ENCODE measurements at places on chromosomes 5 and 9.

DNA sequence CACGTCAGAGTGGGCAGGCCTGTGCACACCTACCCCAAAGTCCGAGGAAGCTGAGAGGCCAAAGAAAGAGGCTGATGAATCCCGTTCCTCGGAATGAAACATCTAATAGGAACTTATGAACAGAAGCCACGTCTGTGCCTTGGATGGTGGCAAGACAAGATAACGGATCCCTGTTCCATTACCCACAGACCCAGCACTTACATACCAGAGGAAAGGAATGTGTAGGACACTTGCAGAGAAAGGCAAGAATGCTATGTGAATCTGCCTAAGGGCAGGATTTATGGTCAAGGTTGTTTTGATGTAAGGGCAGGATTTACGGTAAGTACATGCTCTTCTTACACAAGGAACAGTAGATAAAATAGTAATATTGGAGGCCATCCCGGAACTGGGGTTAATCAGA lies 93.2 kb downstream of the WDR41 start:
- DNase-seq: no peak

GRCh38 chr9:82337351-82337750 lies 348.8 kb downstream of the SPATA31D1 start:
- no peak for DNase-seq

DNA sequence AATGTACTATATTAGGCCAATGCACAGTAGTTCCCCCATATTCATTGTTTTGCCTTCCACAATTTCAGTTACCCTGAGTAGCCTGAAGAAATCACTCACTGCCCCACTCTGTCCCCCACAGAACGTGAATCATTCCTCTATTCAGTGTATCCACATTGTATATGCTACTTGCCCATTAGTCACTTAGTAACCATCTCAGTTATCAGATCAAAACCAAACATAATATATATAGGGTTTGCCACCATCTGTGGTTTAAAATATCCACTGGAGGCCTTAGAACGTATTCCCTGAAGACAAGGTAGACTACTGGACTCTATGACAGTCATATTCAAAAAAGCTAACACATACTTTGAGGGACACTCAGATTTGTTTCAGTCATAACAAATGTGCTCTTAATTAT lies 465.7 kb upstream of the RGMB start:
- DNase-seq: no peak

DNA sequence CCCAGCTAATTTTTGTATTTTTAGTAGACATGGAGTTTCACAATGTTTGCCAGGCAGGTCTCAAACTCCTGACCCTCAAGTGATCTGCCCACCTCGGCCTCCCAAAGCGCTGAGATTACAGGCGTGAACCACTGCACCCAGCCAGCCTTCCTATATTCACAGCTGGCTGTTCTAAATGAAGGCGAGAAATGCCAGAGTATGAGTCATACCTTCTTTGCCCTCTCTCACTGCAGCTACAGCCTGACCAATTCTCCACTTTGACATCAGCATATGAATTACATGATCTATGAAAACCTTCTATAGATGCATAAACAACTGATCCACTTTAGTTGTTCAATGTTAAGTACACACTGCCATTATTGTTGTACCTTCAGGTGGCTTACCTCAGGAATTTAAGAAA lies 14.5 kb downstream of the APTX start:
- no peak for DNase-seq

DNA sequence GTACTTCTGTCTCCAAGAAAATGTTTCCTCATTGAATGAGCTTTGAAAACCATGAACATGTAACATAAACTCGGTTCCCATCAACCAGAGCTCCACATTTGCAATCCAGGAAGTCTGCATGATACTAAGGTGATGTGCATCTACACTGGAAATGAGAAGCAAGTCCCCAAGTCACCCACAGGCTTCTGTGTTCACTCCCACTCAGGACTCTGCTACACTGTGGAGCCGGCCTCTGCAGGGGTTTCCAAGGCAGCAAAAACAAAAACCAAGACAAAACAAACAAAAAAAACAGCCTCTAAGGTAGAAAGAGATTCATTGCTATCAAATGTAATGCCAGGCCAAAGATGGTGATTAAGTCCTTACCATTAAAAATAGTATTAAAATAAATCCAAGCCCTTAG lies 593.7 kb downstream of the IRX1 start:
- no peak for DNase-seq

DNA sequence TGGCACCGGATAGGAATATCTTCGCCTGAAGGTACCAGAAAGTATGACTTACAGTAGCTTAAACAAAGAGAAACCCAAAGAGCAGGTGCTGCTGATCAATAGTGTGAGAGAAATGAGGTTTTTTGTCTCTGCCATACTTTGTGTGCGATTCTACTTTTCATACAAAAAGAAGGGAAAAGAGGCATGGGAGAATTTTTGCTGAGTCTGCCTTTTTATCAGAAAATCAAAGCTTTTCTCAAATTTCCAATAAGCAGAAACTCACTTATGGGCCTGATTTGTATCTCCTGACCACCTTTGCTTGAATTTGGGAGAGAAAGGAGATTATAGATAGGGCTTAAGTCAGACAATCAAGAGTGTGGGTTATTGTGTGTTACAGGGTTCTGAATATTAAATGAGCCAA lies 65.5 kb upstream of the TAF11L2 start:
- DNase-seq: no peak

DNA sequence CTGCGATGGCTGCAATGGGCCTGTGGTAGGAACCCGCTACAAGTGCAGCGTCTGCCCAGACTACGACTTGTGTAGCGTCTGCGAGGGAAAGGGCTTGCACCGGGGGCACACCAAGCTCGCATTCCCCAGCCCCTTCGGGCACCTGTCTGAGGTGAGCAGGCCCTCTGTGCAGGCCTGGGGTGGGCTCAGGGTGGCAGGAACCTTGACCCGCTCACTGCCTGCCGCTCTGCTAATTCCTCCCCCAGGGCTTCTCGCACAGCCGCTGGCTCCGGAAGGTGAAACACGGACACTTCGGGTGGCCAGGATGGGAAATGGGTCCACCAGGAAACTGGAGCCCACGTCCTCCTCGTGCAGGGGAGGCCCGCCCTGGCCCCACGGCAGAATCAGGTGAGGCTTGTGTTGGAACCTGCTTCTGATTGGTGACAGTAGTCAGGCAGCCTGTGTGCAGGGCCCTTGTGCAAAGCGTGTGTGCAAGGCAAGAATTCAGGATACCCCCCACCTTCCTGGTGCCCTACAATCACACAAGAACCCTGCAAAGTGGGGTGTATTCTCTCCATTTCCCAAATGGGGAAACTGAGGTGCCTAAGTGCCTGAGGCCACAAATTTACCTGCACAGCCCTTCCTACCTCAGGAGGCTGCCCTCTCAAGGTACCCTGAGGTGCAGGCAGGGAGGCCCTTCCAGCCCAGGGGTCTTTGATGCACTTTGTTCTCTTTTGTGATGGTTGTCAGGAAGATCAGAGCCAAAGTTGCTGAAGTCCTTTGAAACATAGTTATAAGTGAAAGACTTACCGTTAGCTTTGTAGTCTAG lies 3.4 kb downstream of the SQSTM1 start:
- no peak for DNase-seq

GRCh38 chr5:154514331-154514730 lies 36.3 kb upstream of the HAND1 start:
- no peak for DNase-seq

DNA sequence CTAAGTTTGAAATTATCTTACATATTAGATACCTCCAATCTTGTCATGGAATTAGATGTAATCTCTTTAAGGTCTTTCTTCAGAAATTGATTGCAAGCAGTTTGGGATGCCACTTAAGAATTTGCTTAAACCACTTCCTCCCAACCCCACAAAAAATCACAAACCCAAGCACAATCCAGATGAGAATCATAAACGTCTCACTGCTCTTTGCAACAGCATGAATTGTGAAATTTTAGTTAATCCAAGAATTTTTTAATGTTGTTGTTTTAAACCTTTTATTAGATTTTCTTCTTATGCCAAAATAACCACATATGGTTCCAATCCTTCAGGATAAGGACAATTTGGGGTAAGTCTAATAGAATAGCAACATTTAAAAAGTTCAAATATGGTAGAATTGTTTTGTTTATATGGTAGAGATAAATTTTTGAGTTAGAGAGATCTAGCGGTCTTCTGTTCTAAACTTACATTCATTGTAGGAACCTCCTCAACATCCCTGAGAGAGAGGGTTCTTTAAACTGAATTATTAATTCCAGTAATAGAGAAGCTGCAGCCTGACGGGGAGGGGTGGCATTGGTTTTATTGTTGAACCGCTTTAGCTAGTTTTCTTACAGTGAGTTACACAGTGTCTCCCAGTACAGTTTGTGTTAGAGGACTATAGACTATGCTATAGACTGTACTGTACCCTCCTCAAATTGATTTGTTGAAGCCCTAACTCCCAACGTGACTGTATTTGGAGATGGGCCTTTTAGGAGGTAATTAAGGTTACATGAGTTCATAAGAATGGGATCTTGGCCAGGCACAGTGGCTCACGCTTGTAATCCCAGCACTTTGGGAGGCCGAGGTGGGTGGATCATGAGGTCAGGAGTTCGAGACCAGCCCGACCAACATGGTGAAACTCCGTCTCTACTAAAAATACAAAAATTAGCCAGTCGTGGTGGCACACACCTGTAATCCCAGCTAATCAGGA lies 24.8 kb upstream of the IL6ST start:
- DNase-seq: no peak

DNA sequence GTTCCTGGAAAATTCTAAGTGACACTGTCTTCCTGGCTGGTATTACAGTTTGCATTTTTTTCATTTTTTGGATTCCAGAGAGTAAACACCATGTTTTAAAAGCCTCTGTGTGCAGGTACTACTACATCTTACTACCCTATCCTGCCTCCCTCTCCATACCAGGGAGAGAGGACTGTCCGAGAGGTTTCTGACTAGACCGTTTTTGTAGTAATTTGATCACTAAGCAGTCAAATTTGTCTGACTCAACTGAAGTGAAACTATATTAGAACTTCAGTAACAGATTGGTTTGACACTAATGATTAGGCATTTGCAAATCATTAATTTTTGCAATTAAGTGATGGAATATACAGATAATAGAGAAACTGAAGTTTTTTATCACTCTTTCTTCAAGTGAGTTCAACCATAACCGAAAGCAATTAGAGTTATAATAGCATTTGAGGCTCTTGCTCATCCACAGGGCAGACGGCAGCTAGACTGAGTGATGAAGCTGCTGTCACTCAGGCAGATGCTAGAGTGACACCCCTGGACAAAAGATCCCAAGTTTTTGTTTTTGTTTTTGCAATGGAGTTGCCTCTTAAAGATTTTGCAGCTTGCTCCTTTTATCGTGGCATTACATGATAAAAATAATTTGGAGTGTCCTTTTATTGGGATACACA lies 44.3 kb downstream of the SMARCA2 start:
- no peak for DNase-seq

- no peak for DNase-seq
Measured at GRCh38 chr5:116554764-116555163, 19.9 kb downstream of the SEMA6A start.

DNA sequence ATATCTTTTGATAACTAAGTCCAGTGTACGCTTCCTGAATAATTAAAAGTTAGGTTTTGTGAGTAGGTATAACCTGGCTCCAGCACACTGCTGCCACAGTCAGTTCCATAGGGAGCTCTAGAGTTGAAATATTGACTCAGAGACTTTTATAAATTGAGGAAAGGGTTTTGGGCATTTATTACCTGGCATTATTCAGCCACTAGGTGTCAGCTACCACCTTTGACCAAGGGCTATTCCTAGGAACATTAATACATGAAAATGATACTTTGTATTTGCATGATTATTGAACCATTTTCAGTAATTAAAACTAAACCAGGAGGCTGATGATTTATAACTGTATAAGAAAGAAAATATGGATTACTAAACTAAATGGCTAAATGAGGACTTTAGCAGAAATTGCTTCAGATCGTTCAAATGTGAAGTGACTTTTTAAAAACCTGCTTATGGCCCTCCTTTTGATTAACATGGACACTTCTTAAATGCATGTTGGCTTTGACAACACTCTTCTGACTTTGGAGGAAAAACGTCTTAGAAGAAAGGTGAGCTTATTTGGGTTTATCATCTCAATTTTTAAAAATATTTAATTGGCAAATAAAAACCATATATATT lies 83.0 kb downstream of the SMC2 start:
- DNase-seq: no peak

GRCh38 chr5:179852993-179853547 lies 5.5 kb downstream of the MRNIP start:
- no peak for DNase-seq

- no peak for DNase-seq
Measured at GRCh38 chr5:86689103-86689729, 71.5 kb downstream of the COX7C start.

DNA sequence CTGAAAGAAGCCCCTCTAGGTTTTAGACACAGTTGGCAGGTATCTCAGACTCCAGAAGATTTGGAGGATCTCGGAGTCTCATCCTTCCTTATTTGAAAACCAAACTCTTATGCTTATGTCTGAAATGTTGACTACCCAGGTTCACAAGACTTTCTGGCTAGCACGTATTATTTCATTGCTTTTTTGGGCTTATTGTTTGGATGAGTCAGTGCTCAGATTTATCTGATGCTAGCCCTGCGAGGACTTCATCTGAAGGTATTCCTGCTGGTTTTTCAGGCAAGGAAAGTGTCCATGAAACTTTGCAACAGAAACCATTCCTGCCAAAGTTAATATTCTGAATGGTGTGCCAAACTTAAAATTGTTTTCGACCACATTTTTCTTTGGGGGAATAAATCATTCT lies 8.5 kb downstream of the OSTF1 start:
- no peak for DNase-seq
